ENCODE measurements at places on chromosomes 5 and 9. TPM values are rescaled to one million over a fixed set of nuclear protein-coding genes. Genes with fewer than 3 reads are reported as not detected.

DNA sequence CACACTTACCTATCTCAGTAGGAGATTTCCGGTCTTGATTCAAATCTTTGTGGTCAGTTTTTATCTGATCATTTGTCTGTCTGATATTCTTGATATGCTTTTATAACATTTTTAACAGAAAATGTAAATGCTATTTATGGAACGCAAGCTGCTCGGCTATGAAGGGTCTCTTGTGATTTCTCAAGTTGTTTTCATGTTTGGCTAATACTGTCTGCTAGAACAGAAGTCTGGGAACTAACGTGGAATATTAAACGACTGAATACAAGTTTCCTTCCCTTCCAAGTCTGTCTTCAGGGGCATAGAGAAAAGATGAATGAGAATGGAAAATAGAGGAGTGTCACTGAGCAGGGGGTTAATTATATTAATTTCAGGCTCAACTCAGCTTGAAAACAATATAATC lies 27.6 kb downstream of the SNCAIP start:
- DNase-seq, result no peak

DNA sequence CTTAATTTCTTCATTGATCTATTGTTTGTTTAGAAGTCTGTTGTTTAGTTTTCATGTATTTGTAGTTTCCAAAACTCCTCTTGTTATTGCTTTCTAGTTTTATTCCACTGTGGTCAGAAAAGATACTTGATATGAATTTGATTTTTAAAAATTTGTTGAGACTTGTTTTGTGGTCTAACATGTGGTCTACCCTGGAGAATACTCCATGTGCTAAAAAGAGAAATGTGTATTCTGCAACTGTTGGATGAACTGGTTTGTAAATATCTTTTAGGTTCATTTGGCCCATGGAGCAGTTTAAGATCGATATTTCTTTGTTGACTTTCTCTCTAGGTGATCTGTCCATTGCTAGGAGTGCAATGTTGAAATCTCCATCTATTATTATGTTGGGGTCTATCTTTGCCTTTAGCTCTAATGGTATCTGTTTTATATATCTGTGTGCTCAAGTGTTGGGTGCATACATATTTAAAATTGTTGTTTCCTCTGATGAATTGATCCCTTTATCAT lies 150.6 kb upstream of the ATP10B start:
- no peak for DNase-seq

DNA sequence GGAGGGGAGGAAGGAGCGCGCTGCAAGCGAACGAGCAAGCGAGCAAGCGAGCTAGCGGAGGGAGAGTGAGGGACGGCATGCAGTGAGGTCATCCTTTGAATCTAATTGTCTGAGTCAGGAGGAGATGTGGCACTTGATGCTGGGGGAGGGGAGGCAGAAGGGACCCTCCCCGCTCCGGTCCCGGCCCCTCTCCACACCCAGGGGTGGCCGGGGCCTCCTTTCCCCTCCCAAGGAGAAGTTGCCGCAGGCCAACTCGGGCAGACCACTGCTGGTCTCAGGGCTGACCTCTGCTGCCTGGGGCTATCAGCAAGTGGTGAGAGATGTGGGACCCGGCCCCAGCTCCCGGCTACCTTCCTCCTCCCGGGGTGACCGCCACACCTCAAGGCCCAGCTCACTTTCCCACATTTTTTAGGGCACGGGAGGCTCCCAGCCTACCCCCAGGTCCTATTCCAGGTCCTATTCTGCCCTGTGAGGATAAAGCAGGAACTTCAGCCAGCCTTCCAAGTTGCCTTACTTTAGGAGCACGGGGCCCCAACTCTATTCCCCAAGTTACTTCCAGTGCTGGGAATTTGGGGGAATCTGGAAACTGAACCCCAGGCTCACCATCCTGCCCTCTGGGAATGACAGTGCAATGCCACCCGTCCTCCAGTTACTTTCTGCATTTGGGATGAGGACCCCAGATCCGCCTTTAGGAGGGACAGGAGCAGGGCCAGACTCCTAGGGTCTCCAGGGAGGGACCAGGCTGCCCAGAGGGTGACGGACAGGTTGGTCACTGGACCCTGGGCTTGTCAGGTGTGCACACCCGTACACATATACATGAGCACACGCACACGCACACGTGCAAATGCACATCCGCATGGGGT lies 11.1 kb downstream of the CNTFR start:
- DNase-seq, result no peak

GRCh38 chr5:142735323-142736246 lies 34.6 kb upstream of the ARHGAP26 start:
- no peak for DNase-seq

GRCh38 chr5:168899264-168899663 lies 320.1 kb upstream of the PANK3 start:
- DNase-seq, result no peak

GRCh38 chr5:113170707-113171106 lies 194.1 kb downstream of the DCP2 start:
- no peak for DNase-seq

GRCh38 chr5:138849439-138849838 lies 25.7 kb downstream of the LRRTM2 start:
- DNase-seq, result no peak

DNA sequence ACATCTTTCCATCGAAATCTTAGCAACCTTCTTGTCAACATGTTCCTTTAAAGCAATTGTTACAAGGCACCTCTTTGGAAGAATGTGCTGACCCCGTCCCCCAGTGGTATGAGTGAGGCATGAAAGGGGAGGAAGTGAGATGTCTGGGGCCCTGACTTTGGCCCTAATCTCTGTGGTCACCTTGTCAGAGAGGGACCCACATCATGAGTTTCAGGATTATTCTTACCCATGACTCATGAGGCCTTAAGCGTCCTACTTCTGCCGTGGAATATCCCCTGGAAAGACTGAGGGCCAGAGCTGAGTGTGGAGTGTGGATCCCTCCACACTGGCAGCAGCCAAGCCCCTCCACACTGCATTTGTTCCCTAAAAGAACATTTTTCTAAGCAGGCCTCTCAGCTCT lies 81.2 kb downstream of the FSTL4 start:
- no peak for DNase-seq

Gene ARSI
- polyA plus RNA-seq, result 3.0 TPM

GRCh38 chr5:14161825-14162556 lies 18.8 kb downstream of the TRIO start:
- no peak for DNase-seq

DNA sequence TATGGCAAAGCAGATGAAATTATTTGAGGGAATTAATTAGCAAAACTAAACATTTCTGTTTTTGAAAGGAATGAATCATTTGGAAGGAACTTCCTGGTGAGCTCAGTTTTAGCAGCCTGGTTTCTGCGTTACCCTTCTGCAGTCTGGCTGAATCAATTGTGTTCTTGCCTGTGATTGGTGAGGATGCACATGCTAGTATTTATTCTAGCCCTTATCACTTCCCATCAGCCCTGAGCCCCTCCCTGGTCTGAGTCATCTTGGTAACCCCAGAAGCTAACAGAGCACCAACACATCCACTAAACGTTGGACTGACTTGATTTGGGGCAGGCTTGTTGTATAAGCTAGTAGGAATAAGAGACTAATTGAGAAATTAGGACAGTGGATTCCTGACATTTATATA lies 6.6 kb downstream of the TJP2 start:
- DNase-seq, result no peak

Gene FGF10
- 42.9 TPM for polyA plus RNA-seq

GRCh38 chr9:25677301-25678146 lies 720 bp downstream of the TUSC1 start:
- DNase-seq, result peak; percentile 59

Gene NRARP
- 7.0 TPM for polyA plus RNA-seq

DNA sequence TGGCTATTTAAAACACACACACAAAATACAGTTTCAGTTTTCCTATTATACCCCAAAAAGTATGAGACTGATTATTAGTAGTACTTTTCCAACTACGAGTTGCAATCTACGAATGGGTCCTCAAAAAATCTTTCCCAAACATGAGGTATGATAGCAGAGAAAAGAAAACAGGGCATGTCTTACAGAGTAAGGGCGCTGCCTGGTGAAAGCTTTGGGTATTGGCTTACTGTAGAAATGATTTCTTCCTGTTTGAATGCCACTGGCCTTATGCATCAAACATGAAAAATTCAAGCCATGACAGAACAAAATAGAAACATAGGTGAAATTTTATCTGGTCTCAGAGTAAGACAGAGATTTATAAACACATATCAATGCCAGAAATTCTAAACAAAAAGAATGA lies 448.0 kb downstream of the SPOCK1 start:
- no peak for DNase-seq

DNA sequence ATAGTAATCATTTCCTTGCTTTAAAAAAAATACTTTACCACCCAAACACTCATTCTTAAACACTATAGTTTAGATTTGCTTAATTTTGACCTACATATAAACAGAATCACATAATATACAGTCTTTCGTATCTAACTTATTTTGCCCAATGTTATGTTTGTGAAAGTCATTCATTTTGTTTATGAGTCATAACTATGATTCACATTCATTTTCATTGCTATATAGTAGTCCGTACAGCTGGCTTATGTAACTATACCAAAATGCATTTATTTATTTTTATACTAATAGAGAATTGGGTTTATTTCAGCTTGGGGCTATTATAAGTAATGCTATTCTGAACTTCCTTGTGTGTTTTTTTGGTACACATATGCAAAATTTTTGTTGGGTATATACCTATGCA lies 33.9 kb upstream of the FOXI1 start:
- DNase-seq, result no peak

DNA sequence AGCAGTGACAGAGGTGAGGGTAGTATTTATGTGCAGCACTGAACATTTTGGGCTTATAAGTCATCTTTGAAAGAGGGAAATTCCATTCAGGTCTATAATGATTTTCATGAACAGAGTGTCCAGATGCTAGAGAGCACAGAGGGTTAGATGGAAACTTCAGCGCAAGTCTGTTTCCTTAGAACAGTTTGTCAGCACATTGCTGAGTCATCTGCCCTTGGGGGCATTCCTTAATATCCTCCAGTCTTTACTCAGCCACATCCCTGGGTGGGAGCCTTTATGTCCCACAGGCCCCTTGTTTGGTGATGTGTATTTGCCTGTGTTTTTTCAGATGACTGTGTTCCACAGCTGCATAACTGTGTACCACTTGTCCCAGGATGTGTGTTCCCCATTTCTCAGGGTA lies 138.5 kb upstream of the S1PR3 start:
- no peak for DNase-seq

DNA sequence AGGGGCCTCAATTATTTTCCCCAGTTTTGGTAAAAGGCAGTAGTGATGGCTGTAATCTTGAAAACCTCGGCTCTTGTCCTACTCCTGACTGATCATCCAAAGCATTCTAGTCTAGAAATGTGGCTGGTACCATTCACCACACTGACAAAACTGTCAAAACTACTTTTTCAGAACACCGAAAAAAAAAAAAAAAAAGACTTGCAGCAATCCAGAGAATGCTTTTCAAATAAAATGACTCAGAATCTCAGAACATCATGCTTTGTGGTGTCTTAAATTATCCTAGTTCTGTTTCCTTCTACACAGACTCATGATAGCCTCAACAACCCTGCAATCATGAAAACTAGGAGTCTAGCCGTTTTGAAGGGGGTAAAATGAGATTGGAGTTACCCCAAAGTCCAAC lies 13.4 kb downstream of the SLC28A3 start:
- DNase-seq, result no peak

GRCh38 chr5:151184316-151185042 lies 26.9 kb upstream of the ANXA6 start:
- no peak for DNase-seq

GRCh38 chr9:92066168-92066567 lies 49.0 kb downstream of the SPTLC1 start:
- DNase-seq, result no peak

Gene ABLIM3
- polyA plus RNA-seq, result 1.5 TPM

Gene CDH6
- 4.8 TPM for polyA plus RNA-seq

DNA sequence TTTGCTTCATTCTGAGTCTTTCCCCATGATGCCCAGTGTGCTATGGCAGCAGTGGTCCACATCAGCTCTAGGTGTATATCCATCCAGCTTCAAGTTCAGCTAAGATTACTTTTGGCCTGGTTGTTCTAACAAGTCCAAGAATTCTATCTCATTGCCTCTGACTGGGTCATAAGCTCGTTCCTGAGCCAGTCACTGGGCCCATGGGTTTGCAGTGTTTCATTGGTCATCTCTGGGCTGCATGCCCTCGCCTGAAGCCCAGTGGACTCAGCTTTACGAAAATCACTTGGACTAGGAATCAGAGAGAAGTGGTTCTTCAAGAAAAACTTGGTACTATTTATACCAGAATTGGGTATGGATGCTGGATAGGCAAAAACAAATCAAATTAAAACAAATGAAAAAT lies 16.1 kb upstream of the ARHGAP26 start:
- no peak for DNase-seq

- no peak for DNase-seq
Observed at GRCh38 chr5:112634796-112635195, 102.9 kb upstream of the APC start.
